ENCODE measurements at places on chromosomes 13 and 19.

- DNase-seq: no peak
Observed at GRCh38 chr13:94978516-94978915, 266.2 kb upstream of the SOX21 start.

- DNase-seq: no peak
Observed at GRCh38 chr13:50788551-50789210, 54.8 kb downstream of the DLEU7 start.

DNA sequence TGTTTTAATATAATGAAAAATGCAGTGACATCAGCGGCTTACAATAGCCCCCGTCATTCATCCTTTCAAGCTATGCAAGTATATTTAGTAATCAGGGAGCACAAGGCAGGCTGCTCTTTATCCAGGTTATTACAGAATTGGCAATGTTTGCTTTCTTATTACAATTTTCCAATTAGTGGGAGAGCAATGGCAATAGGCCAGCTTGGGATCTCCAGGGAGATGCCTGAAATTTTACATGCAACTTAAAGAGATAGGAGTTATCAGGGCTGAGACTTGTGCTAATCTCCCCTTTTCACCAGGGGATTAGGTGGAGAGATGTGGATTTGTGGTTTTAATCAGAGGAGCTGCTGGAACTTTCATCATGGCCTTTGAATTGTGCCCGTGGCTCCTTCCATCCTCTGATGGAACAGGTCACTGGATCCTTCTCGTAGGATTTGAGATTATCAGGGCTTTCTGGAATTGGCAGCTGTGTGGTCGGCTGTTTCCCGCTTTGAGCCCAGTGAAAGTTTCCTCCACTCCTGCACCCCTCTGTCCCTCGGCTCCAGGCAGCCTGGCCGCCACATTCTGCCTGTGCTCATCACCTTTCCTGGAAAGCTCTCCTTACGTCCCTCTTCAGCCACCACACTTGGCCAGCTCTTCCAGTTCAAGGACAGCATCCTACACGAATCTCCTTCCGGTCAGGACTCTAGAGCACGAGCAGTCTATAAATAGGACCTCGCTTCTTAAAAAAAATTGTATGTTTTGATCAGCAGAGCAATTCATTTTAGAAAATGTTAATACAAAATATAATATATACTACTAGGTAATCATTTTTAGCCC is 47.0 kb downstream of the CBY2 start:
- DNase-seq: no peak

- DNase-seq: no peak
Observed at GRCh38 chr19:58326501-58326913, 287 bp upstream of the ZSCAN22 start.

DNA sequence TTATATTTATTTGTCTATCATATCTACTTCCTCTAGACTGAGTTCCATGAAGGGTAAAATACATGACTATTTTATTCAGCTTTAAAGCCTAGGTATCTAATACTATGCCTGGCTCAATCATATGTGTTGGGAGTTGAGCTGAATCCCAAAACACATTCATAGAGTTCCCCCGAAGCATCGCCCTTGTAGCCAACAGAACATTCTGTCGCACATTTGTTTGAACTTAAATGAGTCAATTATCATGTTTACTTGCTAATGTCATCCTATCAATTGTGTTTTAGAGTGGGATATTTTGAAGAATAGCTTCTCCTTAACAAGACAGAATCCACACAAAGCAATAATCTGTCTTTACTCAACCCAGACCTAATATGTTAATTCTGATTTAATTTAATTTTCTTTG is 252.4 kb downstream of the HS6ST3 start:
- DNase-seq: no peak

DNA sequence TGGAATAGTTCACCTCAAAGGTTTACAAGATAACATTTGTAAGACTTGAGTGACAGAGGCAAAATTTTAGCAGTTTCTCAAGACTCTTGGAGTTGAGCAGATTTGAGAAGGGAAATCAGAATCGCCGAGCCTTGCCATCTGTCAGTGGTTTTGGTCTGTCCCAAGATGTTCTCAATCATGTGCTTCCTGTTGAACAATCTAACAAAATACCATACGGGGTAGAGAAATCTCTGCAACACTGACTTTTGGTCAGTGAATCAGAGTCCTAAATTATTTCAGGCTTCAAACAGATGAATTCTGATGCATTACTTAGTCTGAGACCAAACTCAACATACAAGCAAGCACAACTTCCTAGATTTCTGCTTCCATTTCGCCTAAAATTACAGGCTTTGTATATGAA is 3.8 kb downstream of the KCTD12 start:
- DNase-seq: no peak

DNA sequence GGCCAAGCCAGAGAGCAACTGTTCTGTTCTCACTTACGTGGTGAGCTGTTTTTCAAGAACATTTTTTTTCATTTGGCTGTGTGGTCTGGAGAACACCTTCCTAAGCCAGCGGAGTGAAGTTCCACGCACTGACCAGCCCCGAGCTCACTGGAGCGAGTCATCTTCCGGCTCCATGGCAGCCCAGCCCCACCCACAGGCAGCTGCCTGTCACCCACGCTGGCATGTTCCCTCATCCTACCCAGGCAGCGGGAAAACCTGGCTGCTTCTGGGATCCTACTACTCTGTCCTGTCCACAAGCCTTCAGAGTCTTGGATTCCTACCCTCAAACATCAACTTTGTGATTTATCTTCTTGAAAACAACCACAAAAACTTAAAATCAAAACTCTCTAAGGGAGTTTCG is 76.2 kb downstream of the GGACT start:
- no peak for DNase-seq

DNA sequence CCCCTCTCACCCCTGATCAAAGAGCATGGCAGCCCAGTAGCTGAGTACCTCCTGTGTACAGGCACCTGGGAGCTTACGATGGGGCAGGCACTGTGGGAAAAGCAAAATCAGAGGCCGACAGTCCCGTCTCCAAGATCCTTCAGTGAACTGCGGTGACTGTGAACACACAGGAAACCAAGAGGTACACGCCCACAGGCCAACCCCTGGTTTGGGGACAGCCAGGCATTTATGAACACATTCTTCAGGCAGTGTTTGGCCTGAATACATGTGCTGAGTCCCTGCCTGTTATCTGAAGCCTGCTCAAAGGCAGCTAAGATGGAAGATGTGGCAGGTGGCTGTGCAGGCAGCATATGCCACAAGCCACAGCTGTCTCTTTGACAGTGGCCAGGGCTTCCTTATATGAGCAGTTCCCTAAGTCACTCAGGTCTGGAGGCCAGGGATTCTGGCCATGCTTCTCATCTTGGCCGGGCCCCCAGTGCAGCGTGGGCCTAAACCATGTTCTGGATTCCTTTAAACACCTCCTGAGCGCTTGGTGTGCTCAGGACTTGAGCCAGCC is 123.6 kb downstream of the UQCRFS1 start:
- no peak for DNase-seq

DNA sequence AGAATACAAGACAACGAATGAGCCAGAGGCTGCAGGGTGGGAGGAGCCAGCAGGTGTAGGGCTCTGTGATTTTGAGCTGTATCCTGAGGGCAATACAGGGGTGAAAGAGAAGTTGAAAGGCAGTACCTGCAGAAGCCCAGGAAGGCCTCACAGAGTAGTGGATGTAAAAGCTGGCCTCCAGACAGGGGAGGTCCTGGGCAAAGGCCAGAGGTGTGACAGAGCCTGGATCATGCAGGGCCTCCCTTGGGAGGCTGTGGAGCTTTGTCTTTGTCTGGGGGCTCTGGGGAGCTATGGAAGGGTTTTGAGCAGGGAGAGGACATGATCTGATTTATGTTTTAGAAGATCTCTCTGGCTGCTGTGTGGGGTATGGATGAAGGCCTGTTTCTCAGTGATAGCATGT is 2.7 kb downstream of the MEGF8 start:
- no peak for DNase-seq

GRCh38 chr19:42226886-42227285 is 6.8 kb downstream of the ZNF526 start:
- DNase-seq: no peak

DNA sequence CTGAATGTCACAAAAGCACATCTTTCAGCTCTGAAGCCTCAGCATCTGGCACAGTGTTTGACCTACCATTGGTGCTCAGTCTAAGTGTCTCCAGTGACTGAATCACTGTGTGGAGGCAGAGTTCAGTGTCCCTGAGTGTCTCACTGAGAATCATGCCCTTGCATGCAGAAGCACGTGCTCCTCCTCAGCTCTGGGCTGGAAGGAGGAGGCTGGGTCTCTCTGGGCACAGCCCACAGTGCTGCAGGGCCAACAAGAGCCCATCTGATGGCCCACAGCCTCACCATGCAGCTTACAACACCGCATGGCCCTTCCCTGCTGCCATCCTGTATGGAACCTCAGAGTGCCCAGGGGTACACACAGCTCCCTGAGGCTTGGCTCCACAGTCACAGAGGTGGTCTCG is 86.1 kb downstream of the TEX26 start:
- no peak for DNase-seq

DNA sequence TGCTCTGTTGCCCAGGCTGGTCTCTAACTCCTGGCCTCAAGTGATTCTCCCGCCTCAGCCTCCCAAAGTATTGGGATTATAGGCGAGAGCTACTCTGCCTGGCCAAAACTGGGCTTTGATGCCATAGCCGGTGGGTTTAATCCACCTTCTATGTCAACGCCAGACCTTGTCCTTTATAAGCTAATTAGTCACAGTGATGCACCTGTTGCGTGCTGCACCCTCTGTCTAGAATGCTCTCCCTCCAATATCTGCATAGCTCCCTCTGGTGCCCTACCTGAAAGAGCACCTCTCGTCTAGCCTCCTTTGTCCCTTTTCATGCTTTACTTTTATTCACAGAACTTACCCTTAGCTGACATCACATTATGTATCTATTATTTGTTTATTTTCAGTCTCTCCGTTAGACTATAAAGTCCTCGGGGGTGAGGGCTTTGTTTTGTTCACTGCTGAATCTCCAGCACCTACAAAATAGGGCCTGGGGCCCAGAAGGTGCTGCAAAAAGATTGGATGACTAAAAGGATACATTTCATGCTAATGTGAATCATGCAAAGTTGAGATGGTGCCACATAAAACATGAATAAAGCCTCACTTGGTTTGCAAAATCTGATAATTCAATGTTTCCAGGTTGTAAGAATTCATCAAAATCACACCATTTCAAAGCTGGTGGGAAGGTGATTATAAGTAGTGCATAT is 148.1 kb downstream of the USP12 start:
- peak; percentile 6 for DNase-seq

DNA sequence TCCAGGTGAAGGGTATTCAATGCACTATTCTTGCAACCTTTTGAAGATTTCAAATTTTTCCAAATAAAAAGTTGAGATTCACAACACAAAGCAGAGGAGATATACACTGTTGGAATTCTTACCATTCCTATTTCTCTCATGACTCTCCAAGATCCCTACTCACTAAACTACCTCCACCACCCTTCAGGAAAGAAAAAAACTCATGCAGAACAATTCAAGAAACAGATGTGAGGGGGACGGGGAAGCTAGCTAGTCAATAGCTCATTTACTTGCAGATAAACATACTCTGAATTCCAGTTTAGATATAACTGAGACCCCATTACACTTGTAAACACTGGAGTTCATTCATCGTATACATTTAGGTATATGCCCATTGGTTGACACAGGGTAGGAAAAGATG is 90.0 kb upstream of the SERP2 start:
- DNase-seq: no peak

- DNase-seq: no peak
Observed at GRCh38 chr13:50468849-50469669, 374.4 kb downstream of the DLEU7 start.

GRCh38 chr13:29529754-29530153 is 65.7 kb downstream of the SLC7A1 start:
- no peak for DNase-seq

DNA sequence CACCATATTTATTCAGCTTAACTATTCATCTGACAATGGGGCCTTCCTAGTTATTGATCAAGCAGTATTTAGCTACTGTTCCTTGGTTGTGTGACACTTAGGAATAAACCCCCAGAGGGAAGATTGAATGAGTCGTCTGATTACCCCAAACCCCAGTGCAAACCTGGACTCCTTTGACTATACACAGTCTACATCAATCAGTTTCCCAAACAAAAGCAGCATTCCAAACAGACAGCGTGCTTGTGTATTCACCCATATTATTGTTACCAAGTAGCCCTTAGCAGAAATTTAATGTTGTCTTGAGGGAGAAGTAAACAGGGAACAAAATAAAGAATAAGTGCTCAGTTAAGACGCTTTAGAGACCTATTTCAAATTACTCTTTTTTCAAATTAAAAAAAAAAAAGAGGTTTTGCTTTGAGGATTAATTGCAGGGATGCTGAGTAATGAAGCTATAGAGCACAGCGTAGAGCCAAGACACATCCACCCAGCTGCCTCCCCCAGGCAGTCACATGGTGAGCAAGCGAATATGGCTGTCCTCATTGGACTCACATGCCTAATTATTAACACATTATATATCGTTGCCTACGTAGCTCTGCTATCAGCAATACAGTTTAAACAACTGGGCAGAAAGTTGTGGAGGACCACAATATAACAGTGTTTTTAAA is 14.7 kb upstream of the B3GLCT start:
- no peak for DNase-seq

GRCh38 chr13:48783181-48783630 is 129.5 kb downstream of the CYSLTR2 start:
- DNase-seq: no peak

DNA sequence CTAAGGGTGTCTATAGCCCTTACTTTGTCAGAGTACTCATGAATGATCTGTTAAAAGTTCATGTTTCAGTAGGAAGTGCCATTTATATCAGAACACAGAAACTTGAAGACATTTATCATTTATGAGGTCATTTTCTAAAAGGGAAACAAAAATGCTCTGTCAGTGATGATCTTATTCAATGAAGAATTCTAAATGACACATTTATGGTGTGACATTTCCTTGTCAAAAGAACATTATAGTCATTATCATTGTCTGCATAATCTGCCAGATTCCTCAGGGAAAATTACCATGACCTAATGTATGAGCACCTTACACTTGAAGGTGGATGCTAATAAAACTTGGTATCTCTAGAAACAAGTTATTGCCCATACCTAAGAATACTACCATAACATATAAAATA is 853.8 kb upstream of the SLITRK6 start:
- DNase-seq: no peak

DNA sequence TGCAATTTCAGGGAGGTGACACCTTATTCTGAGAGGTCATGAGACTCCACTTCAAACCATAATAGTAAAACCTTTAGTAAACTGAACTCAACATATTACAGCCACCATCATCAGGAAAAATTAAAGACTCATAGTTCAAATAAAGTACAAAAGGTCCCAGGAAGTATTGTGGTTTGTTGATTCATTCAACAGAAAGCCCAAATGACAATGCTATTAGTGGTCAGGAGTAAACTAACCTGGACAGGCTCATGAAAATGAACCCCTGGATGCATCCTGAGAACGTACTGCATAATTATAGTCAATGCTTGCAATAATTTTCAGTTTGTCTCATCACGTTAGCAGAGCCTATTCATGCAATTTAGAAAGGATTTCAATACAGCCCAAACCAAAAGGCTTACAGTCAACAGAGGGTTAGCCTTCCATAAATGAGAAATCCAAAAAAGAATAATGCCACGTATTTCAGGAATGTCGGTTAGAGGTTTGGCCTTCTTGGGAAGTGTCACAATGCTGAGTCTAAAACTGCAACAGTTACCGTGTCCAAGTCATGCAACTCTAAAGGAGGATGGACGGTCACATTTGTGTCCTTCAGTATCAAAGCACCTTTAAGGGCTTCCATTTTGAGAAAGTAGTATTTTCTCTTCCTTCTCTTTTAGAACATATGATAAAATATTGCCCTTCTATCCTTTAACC is 280.8 kb downstream of the ABCC4 start:
- no peak for DNase-seq
